ENCODE measurements at places on chromosomes 5 and 9. TPM values are rescaled to one million over a fixed set of nuclear protein-coding genes. Genes with fewer than 3 reads are reported as not detected.

DNA sequence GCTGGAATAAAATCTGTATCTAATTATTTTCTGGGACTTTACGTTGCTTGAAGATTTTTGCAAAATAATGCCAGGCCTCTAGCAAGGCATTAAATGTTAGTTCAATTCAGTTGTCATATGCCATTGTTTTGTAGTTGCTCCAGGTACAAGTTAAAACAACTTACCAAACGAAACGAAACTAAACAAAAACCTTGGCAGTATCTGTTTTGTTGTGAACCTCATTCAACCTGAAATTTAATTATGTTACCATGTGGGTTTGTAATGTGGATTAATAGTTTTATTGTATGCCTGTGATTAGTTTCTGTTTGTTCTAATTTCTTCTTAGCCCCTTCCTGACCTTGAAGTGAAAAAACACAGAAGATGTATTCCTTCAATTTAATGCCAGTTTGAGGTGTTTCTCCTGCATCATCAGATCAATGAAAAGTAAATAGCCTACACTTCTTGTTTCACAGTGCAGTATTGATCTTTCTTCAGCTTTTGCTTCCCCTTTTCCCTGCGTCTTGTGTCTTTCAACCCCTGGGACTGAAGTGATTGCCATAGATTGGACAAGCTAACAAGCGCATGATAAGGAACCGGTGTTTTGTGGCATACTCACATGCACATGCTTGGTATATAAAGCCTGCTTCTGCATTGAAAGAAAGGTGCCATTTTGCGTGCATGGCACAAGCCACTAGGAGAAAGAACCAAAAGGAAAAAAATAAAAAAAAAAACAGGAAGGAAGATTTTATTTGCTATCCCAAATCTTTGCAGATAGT is 699.0 kb upstream of the ARRDC3 start:
- no peak for ATAC-seq

DNA sequence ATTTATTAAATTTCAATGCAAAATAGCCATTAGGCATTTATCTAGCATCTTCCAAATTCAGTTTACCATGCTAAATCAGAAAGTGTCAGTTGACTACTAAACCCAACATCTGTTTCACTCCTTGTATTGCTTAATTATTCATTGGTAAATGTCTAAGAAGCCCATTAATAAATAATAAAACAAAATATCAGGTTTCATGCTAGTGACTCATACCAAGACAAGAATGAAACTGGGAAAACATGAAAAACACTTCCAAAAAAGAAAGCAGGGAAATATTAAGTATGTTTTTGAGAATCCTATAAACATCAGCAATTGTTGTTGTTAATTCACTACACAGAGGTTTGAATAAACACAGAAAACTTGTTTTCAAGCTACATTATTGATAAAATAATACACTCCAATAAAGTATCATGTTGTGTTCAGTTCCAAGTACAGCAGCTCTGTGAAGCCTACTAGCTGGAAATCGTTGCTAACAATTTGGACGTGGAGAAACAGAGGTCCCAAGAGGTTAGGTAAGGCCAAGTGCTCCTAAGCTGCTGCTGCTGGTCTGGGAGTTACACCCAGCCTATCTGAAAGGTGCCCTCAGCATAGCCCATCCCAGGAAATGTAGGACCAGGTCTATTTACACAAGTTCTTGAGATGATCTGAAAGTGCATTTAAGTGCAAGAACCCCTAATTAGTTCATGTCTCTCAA is 78.8 kb downstream of the GNAQ start:
- ATAC-seq: no peak

DNA sequence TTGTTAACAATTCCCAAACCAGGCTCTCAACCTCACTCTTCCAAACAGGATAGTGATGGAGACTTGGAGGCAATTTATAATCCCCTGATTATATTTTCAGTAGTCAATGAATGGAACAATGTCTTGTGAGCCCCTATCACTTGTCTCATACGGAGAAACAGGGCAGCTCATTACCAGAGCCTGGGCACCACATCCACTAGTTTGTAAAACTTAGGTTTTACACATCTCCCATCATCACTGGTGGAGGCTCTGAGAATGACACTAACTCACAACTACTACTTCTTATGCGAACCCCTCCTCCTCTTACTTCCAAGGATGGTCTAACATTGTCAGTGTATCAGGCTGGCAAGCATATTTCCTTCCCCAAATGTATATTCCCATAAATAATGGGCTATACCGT is 253.7 kb downstream of the EPB41L4A start:
- no peak for ATAC-seq

DNA sequence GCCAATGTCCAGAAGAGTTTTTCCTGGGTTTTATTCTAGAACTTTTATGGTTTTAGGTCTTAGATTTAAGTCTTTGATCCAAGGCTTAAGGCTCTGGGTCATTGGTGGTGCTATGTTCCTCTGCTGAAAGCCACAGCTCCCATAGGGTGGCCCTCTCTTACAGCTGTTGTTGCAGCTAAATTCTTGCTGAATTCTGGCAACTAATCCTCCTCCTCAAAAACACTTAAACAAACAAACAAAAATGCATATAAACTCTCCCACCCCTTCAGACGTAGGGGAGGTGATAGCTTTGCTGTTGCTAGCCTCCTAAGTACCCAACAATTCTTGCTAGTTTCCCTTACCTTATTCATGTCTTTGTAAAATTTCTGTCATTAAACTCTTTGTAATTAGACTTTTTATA is 30.2 kb downstream of the IQGAP2 start:
- ATAC-seq: no peak

- ATAC-seq: no peak
Measured at GRCh38 chr5:176626876-176627236, 3.5 kb downstream of the SNCB start.

GRCh38 chr9:137612741-137613142 is 6.1 kb upstream of the EHMT1 start:
- no peak for ATAC-seq

Gene CDC20B
- total RNA-seq: not detected

DNA sequence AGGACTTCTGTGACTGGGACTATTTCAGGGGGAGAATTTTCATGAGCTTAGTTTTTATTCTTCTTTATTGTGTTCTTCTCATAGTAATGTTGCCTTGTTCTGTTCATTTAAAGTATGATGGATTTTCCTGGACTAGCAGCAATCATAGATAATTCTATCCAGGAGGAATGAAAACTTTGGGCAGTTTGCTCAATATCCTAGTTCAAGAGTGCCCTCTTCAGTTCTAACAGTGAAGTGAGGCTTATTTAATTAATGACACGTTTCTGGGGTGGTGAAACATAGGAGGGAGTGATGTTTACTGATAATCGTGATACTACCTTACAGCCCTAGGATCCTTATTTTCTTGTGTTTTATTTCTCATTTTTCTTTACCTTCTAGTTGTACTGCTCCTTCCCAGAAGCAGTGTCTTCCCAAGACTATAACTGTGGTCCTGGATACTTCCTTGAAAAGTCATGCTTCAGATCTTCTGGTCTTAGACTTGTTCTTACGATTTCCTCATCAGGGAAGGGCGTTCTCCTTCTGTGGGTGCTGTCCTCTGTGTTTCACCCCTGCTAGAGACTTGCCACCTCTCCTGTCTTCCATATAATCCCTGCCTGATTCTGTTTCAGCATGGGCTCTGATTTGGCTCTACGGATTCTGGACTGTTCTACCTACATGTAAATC is 57.4 kb downstream of the CFAP95 start:
- peak; percentile 54 for ATAC-seq

DNA sequence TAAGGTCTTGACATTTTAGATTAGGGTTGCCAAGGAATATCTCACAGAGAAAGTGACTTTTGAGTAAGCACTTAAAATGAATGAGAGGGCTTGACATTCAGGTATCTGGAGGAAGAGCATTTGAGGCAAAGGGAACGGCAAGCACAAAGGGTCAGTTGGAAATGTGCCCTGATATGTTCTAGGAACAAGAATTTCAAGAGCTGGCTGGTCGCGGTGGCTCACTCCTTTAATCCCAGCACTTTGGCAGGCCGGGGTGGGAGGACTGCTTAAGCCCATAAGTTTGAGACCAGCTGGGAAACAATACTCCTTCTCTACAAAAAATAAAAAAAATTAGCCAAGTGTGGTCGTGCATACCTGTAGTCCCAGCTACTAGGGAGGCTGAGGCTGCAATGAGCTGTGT is 16.5 kb downstream of the KIAA1958 start:
- ATAC-seq: no peak

Gene PCYOX1L
- 6.5 TPM for total RNA-seq

- peak; percentile 94 for ATAC-seq
Measured at GRCh38 chr9:90642570-90643539, at the start of gene DIRAS2. Gene DIRAS2 (minus strand): TSS chr9:90642824. CDS start chr9:90613827, 28,997 bp downstream.

- ATAC-seq: no peak
Measured at GRCh38 chr5:176144508-176144907, 93.7 kb upstream of the SIMC1 start.

DNA sequence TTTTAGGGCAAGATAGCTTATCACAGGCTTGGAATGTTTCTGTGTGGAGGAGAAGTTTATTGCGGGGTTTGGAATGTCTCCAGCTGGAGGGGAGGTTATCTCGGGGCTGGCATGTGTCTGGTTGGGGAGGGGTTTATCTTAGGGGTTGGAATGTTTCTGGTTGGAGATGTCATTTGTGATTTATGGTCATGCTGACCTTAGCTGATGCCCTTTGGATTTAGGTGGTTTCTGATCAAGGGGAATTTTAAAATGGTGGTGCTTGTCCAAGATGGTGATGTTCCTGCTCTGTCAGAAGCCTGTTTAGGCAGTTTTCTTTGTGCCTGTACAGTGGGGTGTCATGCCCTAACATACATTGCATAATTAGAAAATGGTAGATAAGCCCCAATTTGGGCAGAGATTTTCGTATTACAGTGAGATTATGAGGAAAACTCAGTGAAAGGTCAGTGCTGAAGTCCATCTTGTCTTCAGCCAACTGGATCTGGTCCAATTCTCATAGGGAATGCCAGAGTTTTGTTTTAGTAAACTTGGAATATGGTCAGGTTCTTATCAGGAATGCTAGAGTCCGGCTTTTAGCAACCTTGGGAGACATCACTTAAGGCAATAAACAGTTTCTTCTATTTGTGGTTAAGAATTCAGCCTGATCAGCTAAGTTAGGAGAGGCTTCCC is 14.3 kb downstream of the CDK20 start:
- no peak for ATAC-seq

Gene MEIKIN
- not detected for total RNA-seq

GRCh38 chr9:87610200-87611155 is 112.8 kb downstream of the DAPK1 start:
- ATAC-seq: no peak

GRCh38 chr5:100827481-100827889 is 75.6 kb downstream of the ST8SIA4 start:
- peak; percentile 93 for ATAC-seq

DNA sequence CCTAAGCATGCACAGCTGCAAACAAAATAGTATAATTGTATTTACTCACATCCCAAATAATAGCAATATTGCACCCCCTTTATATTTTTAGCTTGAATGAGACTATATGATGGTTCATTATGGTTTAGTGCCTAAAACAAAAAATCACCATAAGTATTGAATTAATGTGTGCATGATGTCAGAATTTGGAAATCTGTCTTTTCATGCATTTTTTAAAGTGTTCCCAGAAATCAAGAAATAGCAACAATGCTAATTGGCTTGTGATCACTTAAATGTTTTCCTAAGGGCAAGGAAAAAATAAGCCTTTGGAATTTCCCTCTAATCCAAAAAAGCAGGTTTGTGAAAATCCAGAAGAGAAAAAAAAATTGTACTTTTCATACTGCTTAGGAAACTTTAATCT is 50.9 kb upstream of the ITGA2 start:
- ATAC-seq: no peak

DNA sequence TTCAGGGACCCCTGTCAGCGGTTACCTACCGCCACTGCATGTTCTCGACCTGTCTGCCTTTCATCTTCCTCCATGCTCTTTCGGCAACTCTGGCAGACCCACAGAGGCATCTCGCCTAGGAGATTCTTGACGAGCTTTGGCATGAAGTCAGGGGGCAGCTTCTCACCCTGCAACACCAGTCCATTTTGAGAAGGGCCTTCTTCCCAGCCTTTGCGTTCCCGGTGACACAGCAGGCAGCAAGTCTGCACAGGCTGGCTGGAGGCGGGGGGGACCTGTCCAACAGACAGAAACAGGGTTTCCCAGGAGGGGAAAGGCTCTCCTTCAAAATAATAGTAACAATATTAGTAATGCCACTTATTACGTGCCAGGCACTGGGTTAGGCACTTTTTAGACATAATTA is 15.5 kb downstream of the FAM193B start:
- ATAC-seq: peak; percentile 48

DNA sequence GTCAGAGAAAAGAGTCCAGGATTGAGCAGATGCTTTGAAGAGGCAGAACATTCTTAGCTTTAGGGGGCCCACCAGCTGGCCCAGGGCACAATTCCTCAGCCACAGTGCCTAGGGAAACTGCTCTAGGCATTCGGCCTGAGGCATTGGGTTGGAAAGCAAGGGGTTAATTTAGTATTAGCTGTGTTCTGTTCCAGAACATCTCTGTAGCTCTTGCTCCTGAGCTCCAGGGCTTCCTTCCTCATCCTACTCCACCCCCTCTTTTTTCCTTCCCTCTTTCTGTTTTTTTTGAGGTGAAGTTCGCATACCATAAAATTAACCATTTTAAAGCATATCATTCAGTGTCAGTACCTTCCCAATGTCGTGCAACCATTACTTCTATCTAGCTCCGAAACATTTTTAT is 74.5 kb upstream of the PANK3 start:
- ATAC-seq: no peak

DNA sequence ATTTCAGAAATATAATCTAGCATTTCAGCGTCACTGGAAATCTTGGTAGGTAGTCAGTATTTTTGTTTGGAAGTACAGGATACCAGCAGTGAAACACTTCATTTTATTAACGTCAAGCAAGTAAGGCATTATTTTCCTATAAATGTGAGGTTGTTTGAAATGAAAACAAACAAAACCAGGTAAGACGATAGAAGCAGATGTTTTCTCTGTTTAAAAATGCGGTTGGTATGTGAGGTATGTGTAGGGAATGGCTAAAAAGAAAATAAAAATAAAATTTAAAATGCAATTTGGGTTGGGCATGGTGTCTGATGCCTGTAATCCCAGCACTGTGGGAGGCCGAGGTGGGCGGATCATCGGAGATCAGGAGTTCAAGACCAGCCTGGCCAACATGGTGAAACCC is 16.1 kb downstream of the GDA start:
- no peak for ATAC-seq

Gene ARL14EPL
- total RNA-seq: not detected

GRCh38 chr5:173301695-173302545 is 26.3 kb downstream of the STC2 start:
- no peak for ATAC-seq

DNA sequence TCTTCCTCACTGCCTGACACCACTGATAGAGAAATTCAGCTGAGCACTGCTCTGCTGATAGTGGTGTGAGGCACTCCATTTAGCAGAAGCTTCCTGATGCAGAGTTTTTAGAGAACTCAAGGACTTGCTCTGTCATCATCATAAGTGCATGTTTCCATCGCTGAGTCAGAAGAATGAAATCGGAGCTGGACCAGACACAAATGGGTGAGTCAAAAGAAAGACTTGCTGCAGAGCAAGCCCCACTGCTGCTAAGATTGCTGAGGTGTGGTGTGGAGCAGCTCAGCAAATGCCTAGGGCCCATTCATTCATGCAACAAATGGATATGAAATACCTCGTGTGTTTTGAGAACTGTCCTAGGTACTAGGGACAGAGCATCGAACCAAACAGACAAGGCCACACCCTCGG is 410.2 kb upstream of the SLC30A5 start:
- peak; percentile 100 for ATAC-seq
